ENCODE measurements at places on chromosomes 7 and 10.

DNA sequence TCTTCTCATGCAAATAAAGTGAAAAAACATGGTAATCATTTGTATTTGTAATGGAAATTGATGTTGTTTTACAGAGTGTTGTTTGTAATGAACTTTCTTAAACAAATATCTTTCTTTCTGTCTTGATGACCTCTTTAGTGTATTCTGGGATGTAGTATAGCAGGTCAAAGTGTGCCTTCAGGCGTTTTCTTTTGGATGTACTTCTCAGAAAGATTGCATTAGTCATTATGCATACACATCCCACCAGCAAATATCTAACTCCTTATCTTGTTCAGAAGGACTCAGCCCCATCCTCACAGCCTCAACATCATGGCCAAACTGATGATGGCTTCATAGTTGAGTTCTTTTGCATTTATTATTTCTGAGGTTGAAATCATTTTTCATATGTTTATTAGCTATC is 124.7 kb downstream of the LRRC18 start:
- no peak for DNase-seq

GRCh38 chr7:44802418-44803025 is 6.0 kb downstream of the PPIA start:
- no peak for DNase-seq

- peak; percentile 83 for DNase-seq
These were observed 84.9 kb downstream of the CHRM2 start for GRCh38 chr7:136953386-136953785.

- peak; percentile 77 for DNase-seq
These were observed 123.2 kb downstream of the NRP1 start for GRCh38 chr10:33211106-33211878.

DNA sequence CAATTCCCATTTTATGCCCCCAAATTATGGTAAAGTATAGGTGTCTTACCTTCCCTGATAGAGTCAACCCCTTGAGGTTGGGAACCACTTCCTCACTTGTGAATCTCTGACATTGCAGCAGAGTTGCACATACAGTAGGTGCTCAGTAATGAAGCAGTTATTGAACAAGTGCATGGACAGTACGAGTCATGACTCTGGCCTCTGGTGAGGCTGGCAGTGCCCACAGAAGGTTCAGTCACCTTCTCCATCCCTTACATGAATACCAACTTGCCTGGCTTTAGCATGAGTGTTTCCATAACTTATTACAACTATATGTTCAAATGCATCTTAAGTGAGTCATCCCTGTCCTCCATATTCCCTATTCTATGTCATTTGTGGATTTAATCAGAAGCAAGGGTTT is 340.0 kb downstream of the ELMO1 start:
- DNase-seq: peak; percentile 10

GRCh38 chr7:101547022-101547915 is 81.8 kb downstream of the MYL10 start:
- DNase-seq: no peak

DNA sequence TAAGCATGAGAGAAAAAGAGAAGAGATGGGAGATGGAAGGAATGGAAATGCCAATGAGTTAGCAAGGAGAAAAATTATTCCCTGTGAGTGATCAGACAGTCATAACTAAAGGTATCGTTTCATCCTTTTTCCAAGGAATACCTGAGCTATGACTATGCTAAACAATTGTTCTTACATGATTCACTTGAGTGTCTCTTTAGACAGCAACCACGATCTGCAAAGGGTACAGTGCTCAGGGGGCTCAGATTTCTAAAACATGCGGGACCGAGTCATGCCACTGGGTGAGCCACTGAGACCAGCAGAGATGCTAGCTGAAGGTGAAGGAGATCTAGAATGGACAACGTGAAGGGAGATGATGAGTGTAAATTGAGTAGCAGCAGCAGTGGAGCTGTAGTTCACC is 78.0 kb upstream of the CTTNBP2 start:
- DNase-seq: no peak

- DNase-seq: no peak
These were observed 22.7 kb upstream of the IKZF1 start for GRCh38 chr7:50281680-50282445.

DNA sequence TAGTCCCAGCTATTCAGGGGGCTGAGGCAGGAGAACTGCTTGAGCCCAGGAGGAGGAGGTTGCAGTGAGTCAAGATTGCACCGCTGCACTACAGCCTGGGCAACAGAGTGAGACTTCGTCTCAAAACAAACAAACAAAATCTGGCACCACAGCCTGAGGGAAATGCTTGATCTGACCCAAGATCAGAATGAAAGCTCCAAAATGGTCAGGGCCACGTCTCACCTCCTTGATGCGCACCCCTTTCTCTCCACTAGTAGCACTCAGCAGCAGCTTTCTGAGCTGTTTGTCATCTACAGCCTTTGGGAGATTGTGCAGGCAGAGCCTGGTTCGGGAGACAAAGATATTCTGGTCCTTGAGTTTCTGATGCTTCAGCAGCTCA is 22.7 kb downstream of the RBM28 start:
- no peak for DNase-seq

All from fibroblast of upper back skin (primary cell).